Activated CD4-positive, alpha-beta T cell treated with anti-CD3 and anti-CD28 coated beads, Interleukin-2, amount 50 U/mL, for 24 hours (primary cell): ENCODE measurements at places on chromosomes 4 and X.

DNA sequence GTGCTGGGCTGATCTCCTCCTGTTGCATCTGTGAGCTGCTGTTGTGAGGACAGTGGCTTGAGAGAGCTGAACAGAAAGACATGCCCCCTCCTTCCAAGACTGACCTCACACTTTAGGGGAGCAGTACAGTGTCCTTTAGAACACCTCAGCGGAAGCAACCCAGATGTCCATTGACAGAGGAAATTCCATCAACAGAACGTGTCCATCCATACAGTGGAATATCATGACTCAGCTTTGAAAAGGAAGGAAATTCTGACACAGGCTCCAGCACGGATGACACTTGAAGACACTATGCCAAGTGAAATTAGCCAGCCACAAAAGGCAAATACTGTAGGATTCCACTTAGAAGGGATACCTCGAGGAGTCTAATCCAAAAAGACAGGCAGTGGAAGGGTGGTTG lies 103.5 kb downstream of the GPR143 start:
- no peak for DNase-seq

GRCh38 chr4:54228961-54229501 lies at the start of gene PDGFRA:
Gene PDGFRA, plus strand, starts transcription at chr4:54229293. Its CDS starts 29,476 bp downstream, at chr4:54258769.
- DNase-seq, result no peak

DNA sequence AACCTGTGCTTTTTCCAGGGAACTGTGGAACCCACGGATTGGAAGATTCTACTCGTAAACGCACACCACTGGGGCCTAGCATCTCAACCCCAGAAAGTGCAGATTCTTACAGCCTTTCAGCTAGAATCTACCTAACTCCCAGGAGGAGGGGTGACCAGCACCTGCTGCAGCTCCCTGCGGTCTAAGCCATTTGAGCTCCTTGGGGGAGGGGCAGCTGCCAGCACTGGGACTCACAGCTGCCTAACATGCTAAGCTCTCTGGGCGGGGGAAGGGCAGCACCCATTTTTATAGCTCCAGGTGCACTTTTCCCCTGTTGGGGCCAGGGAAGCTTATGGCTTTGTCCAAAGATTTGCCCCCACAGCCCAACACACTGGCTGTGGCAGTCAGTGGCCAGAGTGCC lies 595.7 kb upstream of the EPHA5 start:
- DNase-seq, result no peak

DNA sequence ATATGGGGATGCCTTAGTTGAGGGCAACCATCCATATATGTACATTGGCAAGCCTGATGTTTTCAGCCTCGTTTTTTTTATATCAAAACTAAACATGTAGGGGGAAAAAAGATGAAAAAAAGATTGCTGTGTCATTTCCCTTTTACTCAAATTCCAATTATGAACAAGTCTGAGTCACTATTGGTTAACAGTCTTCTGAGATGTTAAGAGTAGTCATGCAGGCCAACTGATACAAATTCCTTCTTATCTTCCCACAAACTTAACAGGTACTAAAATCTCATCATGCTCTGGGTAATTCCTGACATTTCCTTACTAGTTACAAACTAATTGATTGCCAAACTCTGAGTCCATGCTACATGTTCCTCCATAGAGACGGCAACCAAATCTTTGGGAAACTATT lies 222.1 kb downstream of the FRMPD4 start:
- no peak for DNase-seq

DNA sequence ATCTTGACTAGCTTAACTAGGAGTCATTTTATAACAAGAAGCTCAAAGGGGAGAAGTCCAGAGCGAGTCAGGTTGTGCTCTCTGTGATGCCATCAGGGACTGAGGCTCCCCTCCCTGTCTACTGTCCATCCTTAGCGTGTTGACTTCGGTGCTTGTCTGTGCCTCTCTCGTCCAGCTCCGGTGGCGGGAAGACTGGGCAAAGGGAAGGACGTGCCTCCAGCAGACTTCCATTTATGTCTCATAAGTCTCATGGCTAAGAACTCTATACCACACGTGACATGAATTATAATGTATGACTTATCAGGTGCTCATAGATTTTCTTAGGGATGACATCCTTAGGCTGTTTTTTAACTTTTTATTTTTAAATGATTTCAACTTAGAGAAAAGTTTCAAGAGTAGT lies 92.6 kb upstream of the TLR2 start:
- DNase-seq, result no peak

GRCh38 chr4:73434311-73434710 lies 1.7 kb upstream of the AFP start:
- DNase-seq, result no peak

- no peak for DNase-seq
Measured at GRCh38 chrX:68461093-68461492, 27.8 kb upstream of the OPHN1 start.

DNA sequence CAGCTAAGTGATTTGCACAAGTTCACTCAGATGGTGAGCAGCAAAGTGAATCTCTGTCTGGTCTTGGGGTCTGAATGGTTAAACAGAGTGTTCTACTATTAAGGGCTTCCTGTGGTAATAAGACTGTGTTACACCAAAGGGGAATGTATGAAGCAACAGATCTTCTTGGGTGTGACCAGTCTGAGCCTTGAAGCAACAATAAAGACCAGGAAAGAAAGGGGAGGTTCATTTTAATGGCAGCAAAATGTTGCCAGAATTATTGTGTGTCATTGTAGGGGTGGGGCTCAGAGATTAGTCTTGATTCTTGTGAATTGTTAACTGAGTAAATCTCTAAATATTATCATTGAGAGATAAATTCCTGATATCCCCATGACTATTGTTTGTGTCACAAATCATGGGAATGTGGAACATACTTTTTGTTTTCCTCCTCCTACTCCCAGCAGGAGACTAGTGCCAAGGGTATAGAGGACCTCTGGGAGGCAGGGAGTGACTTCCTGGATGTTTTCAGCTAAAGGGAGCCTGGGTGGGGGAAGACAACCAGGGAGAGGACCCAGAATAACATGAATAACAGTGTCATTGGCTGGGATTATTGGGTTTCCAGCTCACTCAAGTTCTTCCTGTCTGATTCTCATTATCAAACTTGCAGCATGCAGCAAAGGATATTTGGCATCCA lies 141.4 kb upstream of the PAK3 start:
- no peak for DNase-seq

- no peak for DNase-seq
Measured at GRCh38 chr4:129282293-129282692, 186.3 kb downstream of the C4orf33 start.

DNA sequence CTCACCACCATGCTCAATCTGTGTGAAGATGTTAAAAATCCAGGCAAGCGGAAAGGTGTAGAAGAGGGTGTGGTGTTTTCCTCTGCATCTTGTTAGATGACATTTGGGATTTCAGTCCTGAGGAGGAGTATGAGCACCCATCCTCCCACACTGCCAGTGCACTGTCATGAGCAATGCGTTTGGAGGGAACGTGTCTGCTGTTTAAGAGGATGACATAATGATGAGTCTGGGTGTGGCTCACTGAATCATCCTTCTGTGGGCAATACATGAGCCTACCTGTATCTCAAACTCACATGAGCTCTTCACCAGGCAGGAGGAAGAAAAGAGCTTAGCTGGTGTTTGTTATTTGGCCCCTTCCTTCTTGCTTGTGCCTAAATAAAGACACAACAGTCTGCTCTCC lies 67.9 kb upstream of the ARX start:
- no peak for DNase-seq

DNA sequence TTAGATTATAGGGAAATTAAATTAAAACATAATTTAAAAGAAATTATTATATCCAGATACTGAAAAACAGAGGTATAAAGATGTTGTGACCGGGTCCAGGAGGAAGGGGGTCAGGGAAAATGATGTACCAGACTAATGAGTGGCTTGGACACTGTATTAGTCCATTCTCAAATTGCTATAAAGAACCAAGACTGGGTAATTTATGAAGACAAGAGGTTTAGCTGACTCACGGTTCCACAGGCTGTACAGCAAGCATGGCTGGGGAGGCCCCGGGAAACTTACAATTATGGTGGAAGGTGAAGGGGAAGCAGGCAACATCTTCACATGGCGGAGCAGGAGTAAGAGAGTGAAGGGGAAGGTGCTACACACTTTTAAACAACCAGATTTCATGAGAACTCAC lies 3.4 kb upstream of the FAM9B start:
- DNase-seq, result no peak

DNA sequence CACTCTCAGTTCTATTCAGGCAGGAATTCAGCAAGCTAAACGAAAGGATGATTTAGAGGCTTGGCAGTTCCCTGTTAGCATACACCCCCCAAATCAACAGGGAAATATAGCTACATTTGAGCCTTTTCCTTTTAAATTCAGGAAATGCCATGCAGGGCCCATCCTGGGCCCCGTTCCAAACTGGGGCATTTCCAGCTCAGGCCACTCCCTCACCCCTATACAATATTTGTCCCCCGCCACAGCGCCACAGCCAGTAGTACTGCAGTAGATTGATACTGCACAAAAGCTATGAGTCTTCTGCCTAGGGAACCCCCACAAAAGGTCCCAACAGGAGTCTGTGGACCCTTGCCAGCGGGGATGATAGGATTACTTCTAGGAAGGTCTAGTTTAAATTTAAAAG lies 102.0 kb upstream of the MAPK10 start:
- DNase-seq, result no peak

DNA sequence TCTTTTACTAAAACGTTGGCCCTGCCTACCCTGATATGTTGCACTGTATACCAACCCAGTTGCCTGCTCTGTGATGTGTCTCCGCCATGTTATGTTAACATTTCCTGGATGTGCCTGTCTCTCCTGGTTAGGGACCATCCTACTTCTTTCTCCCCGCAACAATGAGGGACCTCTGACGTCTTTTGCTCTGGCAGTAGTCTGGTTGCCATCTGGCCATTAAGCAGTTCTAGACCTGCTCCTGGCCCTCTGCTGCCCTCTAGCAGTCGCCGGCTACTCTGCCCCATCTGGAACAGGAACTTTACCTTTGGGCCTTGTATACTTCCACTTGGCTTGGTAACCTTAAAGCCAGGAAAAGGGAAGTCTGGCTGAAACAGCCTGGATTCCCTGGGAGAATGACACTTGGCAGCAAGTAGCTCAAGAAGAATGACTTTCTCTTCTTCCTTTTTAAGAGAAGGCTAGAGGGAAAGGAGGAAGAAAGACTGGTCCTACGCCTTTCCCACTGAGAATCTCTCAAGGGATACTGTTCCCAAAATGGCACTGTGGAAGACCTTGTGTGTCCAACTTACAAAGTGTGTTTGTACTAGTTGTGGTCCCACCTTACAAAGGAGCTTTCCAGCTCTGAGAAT lies 63.5 kb downstream of the GPC3 start:
- DNase-seq, result no peak

GRCh38 chr4:110058677-110059076 lies 139.7 kb downstream of the ELOVL6 start:
- no peak for DNase-seq

- no peak for DNase-seq
Measured at GRCh38 chr4:52421811-52422213, 237.3 kb downstream of the USP46 start.

DNA sequence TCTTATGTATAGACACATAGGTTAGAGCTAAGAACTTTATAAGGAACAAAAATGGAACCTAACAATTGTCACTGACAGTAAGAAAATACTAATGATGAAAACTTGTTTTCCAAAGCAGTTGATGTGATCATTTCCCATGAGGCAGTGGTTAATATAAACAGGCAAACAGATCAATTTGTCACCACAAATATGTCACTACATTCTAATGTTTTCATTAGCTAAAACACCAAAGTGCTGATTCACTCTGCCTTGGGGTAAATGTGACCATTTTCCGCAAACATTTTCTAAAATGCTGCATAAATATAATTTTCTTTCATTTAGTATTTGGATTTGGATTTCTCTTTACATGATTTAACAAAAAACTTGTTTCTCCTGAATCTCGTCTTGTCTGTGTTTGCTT lies 408.9 kb upstream of the CTSO start:
- DNase-seq, result no peak

DNA sequence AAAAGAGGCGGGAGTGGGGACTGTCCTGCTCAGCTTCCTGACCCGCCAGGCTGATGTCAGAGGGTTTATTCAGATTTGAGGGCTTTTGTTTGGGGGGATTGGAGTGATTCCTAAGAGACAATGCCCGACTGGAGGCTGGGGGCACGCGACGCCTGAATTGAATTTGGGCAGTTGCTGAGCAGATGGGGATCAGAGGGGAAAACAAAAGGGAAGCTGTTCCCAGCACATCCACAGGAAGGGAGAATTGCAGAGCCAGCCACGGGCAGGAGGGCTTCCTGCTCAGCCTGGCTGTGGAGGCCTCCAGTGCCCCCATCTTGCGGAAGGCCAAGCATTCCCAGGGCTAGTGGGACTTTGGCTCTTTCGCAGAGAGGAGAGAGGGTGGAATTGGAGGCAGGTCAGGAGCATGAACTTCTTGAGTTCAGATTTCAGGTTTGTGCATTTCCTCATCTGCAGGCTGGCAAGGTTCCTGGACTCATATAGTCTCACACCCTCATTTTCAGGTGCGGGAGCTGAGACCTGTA lies 162.8 kb downstream of the NHS start:
- no peak for DNase-seq

DNA sequence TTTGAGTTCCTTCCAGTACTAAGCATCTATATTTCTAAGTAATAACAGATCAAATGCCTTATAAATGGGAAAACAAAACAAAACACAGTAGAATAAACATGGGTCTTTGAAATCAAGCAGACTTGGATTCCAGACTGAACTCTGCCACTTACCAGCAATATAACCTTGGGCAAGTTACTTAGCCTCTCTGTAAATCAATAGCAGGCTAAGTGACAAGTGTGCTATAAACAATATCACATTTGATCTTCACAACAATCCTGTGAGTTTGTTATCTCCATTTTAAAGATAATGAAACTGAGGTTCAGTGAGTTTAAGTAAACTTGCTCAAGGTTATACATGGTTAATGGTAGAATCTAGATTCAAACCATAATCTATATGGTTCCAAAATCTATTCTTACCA lies 165.8 kb downstream of the GPC3 start:
- no peak for DNase-seq

DNA sequence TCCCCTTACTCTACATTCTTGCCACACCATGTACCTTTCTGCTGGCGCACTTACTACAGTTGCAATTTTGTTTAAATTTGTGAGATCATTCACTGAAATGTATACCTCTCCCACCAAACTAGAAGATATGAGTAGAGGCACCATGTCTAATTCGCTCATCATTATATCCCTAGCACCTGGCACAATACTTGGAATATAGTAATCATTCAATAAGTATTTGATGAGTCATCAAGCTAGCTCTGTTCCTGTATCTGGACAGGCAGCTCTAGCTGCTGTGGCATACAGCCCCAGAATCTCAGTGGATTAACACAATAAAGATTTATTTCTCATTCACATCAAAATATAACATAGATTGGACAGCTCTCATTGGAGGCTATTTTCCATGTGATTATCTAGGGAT lies 245.9 kb downstream of the IDS start:
- no peak for DNase-seq

GRCh38 chr4:114435116-114435515 lies 163.5 kb upstream of the UGT8 start:
- DNase-seq, result no peak

- DNase-seq, result no peak
Measured at GRCh38 chr4:155234206-155234605, 25.8 kb downstream of the NPY2R start.

DNA sequence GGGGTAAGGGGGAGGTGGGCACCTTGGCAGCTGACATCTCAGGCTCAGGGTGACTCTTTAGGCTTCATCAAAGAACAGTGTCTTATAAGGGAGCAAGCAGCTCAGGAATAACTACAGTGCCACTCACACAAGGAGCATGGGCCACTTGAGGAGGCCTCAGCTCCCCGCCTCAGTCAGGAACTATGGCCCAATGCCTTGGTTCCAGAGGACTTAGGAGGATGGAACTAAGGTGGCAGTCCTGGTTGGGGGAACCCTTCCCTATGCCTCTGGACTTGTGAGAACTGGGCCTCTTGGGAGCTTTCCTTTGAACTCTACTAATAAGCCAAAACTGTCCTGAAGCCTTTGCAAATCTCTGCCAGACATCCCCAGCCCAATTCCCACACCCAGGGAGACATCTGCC lies 160.6 kb downstream of the EFNB1 start:
- DNase-seq, result no peak
